ENCODE measurements at places on chromosomes 11 and 22.

DNA sequence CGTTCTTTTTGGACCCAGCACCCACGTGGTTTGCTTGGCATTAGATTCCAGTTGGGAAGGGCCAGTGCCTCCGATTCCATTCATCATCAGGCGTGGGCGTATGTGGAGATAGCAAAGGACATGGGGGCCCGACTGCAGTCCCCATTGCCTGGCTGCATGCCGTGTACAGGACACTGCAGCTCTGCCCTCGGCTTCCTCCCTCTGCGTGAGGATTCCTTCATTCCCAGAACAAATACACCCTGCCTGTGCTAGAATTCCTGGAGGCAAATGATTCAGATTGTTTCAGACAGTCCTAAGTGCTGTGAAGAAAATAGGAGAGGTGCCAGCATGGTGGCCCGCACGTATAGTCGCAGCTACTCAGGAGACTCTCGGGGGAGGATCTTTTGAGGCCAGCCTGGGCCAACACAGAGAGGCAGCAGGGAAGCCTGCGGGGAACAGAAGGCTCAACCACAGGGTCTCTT is 15.4 kb downstream of the DERL3 start:
- DNase-seq, result no peak

GRCh38 chr11:57340039-57340615 is 2.0 kb downstream of the P2RX3 start:
- DNase-seq, result no peak

DNA sequence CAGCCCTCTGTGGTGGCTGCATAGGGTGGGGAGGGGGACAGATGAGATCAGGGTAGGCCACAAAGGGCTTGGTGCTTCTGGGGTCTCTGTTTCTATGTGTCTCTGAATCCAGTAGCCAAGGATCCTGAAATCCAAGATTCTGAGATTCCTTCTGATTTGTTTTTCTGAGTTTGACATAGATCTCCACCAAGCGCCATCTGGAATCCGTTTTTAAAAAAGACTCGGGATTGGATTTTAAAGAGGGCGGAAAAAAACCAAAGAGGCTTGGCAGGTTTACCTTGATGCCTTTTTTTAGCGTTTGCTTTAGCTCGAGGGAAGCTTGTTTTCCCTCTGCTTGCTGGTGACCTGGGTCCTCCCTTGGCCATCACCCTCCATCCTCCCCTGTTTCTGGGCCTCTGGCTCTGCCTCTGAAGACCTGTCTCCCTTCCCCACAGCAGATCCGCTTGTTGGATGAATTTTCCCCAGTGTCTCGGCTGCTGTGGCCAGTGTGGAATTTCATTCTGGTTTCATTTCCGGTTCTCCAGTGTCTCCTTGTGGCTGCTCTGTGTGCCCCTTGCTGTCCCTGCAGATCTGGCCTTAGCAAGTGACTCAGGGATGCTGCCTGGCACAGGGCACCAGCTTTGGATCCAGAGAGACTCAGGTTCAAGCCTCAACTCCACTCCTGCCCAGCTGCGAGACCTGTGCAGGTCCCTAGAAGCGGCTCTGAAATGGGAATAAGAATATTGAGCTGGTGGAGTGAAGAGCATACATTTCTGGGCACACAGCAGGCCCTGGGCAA is 15.1 kb downstream of the SYNGR1 start:
- DNase-seq, result peak; percentile 45

- DNase-seq, result no peak
Observed at GRCh38 chr22:49715450-49715849, 112.2 kb downstream of the BRD1 start.

DNA sequence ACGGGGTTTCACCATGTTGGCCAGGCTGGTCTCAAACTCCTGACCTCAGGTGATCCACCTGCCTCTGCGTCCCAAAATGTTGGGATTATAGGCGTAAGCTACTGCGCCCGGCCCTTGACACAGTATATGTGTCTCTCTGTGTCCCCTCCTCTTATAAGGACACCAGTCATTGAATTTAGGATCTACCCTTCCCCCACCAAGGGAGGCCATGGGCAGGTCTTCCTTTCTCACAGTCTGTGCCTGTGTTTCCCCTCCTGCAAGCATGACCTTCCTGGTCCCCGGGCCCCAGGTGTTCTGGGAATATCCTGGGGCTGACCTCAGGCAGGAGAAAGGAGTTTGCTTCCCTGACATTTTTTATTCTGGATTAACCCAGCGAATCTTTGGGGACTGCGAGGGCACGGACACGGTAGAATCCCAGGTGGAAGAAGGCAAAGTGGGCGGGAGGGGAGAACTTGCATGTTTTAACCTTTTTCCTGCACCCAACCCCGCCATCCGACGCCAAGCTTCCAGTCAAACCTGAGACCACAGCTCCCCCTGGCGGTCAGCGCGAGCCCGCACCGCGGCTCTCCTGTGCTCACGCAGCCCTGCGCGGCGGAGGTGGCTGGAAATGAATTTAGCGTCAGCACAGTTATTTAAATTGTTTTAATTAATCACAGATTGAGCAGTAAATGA is 42.1 kb upstream of the ISX start:
- peak; percentile 56 for DNase-seq

- no peak for DNase-seq
Observed at GRCh38 chr11:2537896-2538724, 93.3 kb downstream of the KCNQ1 start.

- DNase-seq, result no peak
Observed at GRCh38 chr11:70212227-70212811, 9.2 kb downstream of the FADD start.

GRCh38 chr22:23072077-23072910 is 2.0 kb downstream of the GNAZ start:
- no peak for DNase-seq

GRCh38 chr22:17476838-17477237 is 86.5 kb upstream of the SLC25A18 start:
- DNase-seq, result no peak

GRCh38 chr11:1759851-1760220 is 3.9 kb downstream of the CTSD start:
- DNase-seq, result no peak

DNA sequence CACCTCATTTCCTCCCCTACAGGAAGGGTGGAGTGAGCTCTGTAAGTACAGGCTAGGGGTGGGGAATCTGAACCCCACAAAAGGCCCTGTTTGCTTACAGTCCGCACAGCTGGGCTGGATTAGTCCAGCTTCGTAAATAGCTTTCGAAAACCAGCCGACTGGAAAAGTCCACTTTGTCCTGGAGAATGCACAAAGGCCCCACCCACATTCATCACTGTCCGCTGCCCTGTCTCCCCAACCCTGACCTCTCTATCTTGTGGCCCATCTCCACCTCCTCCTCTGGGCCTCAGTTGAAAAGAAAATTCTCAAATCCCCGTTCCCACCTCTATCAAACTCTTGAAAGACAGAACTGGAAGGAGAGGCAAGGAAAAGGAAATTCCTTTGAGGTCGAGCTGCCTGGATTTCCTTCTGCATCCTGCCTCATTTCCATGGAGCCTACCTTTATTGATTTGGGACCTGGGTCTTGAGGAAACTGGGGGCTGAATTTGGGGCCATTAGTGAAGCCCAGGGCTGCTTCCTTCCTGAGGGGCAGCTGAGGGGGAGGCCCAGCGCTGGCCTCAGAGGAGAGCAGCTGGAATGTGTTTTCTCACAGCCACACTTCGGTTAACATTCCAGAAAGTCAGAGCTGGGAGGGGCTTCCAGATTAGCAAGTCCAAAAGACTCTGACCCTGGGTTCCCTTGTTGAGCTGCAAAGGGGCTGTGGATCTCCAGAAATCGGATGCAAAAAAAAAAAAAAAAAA is 147.6 kb downstream of the FBXO7 start:
- no peak for DNase-seq

DNA sequence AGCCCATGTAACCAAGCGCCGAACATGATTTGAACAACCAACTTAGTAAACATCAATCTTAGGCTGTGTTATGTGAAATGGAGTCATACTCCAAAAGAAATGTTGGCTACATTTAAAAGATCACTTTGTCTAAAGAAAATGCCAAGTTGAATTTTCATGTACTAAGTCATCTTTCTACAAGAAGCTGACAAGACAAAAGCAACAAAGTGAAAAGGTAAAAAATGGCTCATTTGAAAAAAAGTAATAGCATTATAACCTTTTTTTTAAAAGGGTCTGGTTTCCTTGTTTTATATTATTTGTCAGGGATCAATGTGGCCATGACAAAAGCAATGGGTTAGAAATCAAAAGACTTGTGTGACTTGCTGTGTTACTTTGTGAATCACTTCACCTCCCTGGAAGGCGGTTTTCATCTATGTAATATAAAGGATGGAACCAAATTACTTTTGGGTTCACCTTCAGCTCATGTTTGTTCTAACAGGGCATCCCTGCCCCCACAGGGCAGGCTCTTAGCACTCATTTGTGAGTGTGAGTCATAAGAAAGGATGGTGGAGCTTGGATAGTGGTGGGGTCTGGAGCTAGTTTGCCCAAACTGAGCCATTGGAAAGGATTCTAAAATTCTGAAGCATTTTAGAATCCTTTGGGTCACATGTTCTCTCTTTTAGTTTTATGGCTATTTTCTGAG is 131.9 kb upstream of the MTMR2 start:
- DNase-seq, result no peak

- DNase-seq, result peak; percentile 68
Observed at GRCh38 chr11:110072930-110073329, 20.3 kb upstream of the ZC3H12C start.

- DNase-seq, result no peak
Observed at GRCh38 chr11:79762279-79762921, 321.6 kb upstream of the TENM4 start.

DNA sequence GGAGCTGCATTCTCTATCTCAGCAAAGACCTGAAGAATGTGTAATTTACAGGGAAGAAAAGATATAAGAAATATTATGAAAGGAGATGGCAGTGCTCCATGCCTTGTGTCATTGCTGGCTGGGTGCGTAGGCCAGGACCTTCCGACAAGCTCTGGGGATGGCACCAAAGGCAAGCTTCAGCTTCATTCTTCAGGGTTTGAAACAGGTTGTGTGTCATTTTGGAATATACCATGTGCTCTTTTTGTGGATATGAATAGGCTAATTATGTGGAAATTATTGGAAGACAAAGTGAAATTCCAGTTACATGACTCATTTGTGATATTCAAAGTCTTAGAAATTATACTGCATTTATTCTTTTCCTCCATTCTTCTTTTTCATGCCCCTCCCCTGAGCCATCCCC is 5.7 kb upstream of the KIRREL3 start:
- DNase-seq, result no peak

- DNase-seq, result no peak
Observed at GRCh38 chr11:46348566-46349401, 1.5 kb downstream of the DGKZ start.

DNA sequence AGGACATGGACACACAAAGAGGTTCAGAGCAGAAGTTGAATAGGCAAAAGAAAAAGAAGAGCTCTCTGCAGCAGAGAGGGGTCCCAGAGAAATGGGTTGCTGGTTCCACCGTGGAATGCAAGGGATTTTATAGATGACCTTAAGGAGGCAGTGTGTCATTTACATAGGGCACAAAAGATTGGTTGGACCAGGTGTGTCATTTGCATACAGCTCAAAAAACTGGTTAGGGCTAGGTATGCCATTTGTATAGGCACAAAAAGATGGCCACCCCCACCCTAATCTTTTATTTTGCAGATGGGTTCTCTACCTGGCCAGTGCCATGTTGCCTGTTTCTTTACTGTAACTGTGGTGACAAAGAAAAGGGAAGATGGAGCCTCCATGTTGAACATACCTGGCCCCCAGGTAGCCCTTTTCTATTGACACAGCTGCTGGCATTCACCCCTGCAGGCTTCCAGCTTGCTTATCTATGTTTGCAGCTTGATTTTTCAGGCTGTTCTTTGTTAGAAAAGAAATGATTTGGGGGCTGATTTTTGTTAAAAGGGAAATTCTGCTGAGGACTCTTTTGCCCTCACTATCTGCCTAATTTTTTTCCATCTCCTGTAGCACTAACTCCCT is 3.1 kb upstream of the CAVIN3 start:
- DNase-seq, result no peak

- no peak for DNase-seq
Observed at GRCh38 chr11:99614352-99614751, 593.6 kb downstream of the CNTN5 start.

GRCh38 chr11:125348674-125349309 is 147.3 kb downstream of the FEZ1 start:
- DNase-seq, result peak; percentile 42

- DNase-seq, result no peak
Observed at GRCh38 chr11:69501891-69502860, 20.7 kb downstream of the LINC01488 start.

DNA sequence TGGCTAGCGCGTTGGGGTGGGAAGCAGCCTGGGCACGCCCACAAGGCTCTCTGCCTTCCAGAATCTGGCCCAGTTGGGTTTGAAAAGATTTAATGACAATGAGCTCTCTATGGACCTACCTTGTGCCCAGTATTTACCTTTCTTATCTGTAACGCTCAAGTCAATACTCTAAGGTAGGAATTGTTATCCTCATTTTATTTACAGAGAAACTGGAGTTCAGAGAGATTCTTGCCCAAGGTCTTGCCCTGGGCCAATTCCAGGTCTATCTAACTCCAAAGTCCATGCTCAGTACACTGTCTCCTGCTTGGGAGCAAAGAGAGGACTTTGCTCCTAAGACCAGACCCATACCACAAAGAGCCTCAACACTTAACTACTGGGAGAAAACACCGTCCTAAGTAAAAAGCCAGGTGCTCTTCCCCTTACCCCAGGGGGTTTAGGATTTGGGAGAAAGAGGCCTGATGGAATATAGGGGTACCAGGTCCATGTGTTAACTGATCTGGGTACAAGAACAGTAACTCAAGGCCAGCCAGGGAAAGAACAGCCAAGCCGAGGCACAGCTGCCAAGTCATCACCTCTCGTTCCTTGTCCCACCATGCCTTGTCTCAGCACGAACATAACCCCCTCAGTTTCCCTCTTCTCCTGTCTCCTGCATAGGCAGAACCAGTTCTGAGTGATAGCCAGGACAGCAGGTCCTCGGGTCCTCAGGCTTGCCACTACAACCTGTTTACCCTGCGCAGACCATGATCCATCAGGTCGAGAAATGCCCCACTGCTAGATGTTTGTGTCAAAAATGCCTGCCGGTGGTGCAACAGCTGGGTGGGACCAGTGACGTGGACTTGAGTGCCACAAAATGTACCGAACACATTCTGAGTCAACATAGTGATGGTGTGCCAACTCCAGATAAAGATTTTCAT is 14.6 kb downstream of the APOA4 start:
- DNase-seq, result no peak

DNA sequence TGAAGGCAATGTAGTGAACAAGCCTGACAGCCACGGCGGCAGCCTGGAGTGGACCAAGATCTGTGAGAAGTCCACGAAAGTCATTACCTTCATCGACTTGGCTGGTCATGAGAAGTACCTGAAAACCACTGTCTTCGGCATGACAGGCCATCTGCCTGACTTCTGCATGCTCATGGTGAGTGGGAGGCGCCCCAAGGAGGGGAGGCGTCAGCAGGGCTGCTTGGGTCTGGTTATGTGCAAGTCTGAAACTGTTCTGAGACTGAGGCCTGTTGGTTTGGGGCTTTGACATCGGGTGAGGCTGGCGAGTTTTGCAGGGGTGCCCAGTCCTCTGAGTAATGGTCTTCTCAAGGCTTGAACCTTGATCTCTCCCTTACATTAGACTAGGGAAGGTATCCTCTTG is 11.1 kb downstream of the GTPBP1 start:
- DNase-seq, result no peak

DNA sequence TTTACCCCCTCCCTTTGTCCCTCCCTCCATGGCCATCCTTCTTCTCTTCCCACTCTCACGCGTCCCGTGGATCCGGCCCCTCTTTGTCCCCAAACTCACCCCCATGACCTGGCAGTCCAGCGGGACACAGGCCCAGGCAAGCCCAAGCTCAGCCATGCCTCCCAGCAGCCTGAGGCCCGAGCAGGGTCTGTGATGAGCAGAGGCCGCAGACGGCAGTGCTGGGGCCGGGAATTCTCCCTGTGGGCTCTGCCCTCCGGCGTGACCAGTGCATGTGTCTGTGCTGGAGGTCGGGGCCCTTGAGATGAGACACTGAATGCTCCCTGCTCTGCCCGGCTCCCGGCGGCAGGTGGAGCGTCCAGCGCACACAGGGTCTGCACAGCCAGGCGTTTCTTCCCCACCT is 237.9 kb downstream of the BRD1 start:
- no peak for DNase-seq

All from suppressor macrophage treated with lipopolysaccharide for 1 hour (primary cell).